ENCODE measurements at places on chromosomes 7 and 10.

DNA sequence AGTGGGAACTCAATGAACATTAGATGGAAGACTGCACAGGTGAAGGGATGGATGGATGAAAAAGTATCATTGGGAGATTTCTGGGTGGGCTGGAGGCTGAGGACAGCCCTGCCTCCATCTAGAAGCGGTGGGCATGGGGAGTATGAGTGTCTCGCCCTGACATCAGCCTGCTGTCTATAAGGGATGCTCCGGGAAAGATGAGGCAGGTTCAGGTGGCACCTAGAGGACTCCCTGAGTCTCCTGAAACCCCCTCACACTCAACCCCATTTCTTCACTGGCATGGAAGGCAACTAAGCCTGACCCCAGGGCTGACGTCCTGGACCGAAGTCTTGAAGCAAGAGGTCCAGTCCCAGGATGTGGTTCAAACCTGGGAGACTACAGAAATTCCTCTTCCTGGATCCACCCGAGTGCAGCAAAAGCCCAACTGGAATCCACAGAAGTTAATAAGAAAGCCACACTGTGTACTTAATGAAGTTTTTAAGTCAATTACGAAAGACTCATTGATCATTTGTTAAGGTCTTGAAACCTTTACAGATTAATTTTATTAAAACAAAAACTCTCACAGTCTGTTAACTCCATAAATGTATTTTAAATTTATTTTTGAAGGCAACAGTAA lies 238.8 kb downstream of the EMX2 start:
- no peak for DNase-seq

- DNase-seq, result no peak
Measured at GRCh38 chr7:157409149-157409752, 72.4 kb downstream of the DNAJB6 start.

DNA sequence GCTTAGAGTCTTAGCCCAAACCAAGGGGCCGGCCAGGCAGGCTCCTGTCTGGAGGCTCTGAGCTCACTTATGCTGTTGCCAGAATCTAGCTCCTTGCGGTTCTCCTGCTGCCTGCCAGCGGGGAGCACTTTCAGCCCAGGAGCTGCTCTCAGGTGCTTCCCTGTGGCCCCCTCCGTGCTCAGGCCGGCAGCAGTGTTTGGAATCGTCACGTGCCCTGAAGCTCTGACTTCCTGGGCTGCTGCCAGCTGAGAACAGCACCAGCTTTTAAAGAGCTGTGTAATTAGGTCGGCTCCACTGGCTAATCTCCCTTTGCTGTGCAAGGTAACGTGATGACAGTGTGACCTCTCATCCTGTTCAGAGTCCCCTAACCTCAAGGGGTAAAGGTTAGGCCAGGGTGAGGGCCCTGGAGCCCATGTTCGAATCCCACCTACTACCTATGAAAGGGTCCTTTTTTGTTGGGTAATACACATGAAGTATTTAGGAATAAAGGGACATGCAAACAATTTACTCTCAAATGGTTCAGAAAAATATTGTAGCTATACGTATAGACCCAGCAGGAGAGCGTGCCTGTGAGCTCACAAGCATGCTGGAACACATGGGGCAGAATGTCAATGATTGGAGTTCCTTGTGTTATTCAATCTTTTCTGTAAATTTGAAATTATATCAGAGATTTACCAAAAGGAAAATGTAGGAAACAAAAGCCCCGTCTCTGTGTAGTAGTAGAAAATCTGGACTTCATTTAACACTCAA lies 16.6 kb downstream of the ZNF862 start:
- DNase-seq, result no peak

DNA sequence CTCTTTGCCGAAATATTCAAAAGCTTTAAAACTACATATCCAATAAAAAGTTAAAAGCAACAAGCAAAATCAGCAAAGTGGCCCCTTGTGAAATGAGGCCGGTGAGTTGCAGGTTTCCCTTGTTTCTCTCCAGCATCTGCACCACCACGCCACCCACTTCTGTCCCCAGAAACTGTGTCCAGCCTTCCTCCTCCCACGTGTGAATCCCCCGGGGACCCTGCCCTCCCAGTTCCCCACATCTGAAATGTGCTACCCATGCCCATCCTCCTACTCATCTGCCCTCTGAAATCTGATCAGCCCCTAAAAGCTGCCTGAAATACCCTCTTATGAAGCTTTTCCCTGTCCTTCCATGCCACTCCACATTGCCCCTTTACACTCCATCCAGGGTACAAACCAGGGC lies 3.8 kb downstream of the ALOX5 start:
- DNase-seq, result no peak

DNA sequence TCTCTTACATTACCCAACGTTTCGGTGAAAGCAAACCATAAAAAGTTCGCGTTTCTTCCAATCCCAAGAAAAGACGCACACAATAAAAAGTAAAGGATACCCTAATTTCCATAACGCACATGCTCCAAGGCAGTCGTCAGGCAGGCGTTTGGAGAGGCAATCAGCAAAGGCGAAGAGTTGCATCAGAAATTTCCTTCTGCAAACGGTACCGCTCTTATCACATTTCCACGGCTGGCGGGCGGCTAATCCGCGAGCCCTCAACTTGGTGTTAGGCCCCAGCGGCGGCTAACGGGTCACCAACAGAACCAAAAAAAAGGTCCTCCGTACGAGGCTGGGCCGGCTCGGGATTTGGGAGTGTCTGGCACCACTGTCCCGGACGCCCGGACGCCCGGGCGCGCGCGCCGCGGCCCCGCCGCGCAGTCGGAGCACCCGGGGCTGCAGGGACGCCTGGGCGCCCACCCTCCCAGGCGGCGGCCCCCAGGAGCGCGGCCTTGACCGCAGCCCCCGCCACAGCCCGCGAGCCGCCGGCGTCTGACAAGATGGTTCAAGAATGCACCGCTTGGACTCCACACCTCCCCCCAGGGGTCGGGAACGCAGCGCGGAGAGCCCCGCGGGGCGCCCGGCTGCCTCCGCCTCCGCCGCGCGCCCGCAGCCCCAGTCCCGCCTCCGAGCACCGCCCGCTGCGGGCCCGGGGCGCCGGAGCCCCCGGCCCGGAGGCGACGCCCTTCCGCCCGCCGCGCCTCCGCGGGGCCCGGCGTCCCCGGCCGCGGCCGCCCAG lies 9.8 kb upstream of the GRB10 start:
- no peak for DNase-seq

GRCh38 chr10:132832186-132832969 lies 46.4 kb upstream of the NKX6-2 start:
- DNase-seq, result no peak

- no peak for DNase-seq
Measured at GRCh38 chr10:1687190-1687589, 50.1 kb downstream of the ADARB2 start.

GRCh38 chr7:117769085-117769484 lies 104.2 kb downstream of the CTTNBP2 start:
- no peak for DNase-seq

GRCh38 chr10:91907914-91908336 lies 1.4 kb downstream of the FGFBP3 start:
- no peak for DNase-seq

- no peak for DNase-seq
Measured at GRCh38 chr10:85611746-85612377, 754.7 kb downstream of the GRID1 start.

Measured in activated CD4-positive, alpha-beta T cell treated with anti-CD3 and anti-CD28 coated beads, Interleukin-10, Interleukin-2, amounts not matched to agents 100 ng/mL and 50 ng/mL, durations not matched to agents 16 hours and 8 hours (primary cell).